ENCODE measurements at places on chromosomes 7 and 10.

DNA sequence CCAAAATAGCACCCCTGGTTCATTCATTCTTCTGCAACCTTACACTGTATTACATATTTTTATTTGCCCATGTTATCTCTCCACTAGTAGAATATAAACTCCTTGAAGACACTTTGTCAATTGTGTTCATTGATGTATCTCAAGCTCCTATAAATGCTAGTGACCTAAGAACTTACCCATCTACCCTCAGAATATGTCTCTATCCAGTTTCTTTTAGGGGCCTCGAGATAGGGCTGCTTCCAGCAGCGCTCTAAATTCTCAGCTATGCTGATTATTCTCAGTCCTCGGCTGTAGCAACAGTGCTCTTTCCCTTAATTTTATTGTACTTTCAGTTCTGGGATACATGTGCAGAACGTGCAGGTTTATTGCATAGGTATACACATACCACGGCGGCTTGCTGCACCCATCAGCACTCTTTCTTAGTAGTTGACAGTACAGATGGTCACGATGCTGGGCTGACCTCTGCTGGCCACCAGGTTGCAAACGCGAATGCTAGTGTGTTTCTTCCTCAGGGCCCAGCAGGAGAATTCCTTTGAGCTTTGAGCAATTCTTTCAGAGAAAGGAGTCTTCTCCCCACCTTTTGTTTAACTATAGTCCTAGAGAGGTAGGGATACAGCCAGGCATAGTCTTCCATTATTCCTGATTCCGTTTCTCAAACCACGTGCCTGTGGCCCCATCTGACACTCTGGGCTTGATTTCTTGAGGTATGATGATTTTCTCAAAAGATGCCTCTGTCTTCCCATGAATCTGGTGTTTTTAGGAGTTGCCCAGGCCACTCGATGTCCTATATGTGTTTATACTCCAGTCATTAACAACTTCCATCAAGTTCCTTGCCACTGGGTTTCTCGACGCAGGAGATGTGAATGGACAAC lies 49.1 kb upstream of the CDC14C start:
- DNase-seq: no peak

DNA sequence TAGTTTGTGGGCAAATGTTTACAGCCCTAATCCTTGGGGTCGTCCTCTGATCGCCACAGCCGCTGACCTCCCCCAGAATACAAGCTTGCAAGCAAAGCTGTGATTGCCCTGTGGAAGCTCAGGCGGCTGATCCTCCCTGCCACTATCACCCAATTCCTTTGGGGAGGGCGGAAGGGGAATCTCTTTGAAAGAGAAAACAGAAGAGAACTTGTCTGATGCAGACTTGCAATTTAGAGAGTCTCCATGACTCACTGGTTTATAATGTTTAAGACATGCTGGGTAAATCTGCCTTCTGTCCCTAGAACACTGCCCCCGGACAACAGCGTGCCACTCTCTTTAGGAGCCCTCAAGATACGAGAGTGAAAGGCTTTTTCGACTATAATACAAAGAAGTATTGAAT lies 75.5 kb downstream of the NRP1 start:
- no peak for DNase-seq

DNA sequence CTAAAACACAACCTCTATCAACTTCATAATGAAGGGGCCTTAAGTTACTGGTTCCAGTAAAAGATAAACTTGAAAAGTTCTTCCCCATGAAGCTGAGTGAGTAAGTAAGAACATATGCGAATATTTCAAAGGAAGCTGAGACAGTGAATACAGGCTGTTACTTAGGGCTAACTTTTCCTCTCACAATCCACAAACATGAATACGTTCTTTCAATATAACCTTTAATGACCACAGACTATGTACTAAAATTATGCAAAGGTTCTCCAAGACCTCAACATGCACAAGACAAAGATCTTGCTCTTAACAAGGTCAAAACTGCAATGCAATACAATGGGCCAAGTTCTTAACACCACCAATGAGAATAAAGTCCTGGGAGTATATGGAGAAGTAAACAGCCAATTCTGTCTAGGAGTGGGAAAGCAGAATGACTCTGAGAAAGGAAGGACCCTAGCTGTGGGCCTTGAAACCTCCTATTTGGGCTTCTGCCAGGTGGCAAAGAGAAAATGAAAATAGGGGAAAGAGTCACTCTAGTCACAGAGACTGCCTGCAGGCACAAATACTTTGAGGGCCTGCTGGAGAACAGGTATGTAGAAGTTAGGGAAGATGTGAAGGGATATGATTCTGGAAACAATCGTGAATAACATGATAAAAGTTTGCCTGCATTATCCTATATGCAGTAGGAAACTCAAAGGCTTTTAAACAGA lies 43.7 kb downstream of the OSBPL3 start:
- DNase-seq: no peak

DNA sequence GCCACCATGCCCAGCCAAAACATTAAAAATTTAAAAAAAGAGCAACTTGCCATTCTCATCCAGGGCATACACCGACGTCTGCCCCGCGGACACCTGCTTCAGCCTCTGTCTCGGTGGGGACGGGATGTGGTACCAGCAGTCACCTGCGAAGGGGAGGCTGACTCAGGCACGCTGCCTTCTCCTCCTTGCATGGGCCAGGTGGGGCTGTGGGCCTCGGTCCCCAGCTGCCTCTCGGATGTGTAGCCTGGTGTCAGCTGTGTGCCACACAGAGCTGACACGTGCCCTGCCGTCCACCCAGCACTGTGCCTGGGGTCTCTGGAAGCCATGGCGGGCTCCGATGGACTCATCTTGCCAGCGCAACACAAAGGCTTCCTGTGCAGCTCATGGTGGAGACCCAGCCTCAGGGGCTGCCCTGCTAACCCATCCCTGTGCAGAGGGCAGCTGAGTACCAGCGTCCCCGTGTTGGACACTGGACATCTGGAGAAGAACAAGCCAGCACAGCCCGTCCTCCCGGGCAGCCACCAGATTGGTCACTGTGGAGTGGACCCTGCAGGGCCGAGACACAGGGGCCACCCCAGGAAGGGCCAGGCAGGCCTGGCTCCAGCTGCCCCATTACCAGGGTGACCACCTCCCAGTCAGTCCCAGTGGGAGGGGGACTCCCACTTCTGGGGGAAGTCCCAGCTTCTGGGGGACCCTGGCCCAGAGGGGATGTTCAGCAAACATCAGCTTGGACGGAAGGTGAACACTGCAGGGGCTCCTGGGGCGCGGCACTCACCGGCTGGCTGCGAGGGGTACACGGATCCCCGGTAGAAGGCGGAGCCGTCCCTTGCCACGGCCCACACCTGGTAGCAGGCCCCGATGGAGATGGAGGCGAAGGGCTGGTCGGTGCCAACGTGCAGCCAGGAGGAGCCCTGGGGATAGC lies 10.6 kb downstream of the BHLHA15 start:
- no peak for DNase-seq

GRCh38 chr7:32941681-32942414 lies 15.4 kb upstream of the FKBP9 start:
- DNase-seq: no peak

DNA sequence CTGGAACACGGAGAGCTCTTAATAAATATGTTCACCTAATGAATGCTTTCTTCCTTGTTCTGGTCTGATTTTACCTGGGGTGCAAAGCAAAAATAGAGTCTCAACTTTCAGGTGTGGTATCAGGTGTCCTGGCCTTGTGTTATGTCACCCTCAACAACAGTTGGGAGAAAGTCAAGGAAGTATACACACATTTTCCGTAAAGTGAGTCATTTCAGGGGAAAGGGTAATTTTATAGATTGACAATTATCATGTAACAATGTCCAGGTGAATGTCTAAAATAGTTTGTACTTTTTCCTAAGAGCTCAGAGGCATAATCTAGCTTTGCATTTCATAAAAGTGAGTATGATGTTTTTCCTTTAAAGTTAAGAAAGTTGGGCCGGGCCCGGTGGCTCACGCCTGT lies 287.4 kb downstream of the SKIDA1 start:
- DNase-seq: no peak

- DNase-seq: no peak
Observed at GRCh38 chr10:82208726-82209125, 333.7 kb downstream of the NRG3 start.

DNA sequence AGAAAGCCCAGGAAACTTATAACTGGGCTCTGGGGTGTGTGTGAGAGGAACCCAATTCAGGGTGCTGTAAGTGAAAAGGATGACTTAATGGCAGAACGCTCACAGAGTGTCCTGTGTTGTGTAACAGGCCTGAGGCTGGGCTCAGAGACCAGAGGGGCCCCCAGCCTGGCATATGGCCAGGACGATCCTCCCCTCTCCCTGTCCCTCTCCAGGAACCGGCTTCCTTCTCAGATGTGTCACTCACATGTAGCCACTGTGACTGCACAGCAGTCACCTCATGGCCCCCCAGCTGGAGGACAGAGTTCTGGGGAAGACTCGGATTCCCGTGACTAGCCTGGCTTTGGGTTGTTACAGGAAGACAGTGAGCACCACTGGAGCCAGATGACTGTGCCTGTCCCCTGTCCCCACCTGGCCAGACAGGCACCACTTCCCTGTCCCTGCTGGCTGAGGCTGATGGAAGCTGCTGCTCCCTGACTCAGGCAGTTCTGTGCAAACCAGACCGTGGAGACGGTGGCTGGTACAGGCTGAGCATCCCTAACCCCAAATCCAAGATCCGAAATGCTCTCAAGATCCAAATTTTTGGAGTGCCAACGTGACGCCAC lies 220.5 kb downstream of the MLLT10 start:
- DNase-seq: no peak

GRCh38 chr7:46558482-46559193 lies 637.6 kb upstream of the IGFBP3 start:
- DNase-seq: no peak

- no peak for DNase-seq
Observed at GRCh38 chr7:50853311-50853710, 70.6 kb upstream of the GRB10 start.

DNA sequence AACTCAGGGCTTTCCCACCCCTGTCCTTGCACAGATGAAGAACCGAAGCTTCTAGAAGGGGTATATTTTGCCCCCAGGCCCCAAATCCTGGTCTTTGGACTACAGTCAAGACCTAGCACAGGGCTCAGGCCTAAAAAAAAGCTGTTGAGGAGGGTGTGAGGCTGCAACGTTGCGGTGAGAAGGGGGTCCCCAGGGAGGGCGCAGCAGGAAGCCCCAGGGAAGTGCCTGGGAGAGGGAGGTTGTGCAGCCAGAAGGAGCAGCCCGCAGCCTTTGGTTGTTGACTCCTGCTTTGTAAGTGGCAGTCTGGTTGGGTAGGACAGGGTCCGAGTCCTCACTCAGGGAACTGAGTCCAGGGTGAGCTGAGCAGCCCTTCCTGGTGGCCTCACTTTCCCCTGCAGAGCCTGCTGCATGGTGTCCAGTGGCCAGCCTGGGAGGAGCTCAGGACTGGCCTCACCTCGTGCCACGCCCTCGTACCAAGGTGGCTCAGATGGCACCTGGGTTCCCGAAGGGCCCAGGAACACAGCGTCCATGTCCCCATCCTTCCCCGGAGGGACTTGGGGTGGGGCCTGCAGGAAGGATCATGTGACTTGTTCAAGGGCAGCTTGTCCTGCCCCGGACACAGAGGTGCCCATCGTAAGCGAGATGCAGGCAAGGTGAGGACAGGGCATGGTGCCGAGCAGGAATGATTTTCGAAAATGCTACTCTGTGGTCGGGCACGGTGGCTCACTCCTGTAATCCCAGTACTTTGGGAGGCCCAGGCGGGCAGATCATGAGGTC lies 166.4 kb upstream of the TNRC18 start:
- DNase-seq: no peak

DNA sequence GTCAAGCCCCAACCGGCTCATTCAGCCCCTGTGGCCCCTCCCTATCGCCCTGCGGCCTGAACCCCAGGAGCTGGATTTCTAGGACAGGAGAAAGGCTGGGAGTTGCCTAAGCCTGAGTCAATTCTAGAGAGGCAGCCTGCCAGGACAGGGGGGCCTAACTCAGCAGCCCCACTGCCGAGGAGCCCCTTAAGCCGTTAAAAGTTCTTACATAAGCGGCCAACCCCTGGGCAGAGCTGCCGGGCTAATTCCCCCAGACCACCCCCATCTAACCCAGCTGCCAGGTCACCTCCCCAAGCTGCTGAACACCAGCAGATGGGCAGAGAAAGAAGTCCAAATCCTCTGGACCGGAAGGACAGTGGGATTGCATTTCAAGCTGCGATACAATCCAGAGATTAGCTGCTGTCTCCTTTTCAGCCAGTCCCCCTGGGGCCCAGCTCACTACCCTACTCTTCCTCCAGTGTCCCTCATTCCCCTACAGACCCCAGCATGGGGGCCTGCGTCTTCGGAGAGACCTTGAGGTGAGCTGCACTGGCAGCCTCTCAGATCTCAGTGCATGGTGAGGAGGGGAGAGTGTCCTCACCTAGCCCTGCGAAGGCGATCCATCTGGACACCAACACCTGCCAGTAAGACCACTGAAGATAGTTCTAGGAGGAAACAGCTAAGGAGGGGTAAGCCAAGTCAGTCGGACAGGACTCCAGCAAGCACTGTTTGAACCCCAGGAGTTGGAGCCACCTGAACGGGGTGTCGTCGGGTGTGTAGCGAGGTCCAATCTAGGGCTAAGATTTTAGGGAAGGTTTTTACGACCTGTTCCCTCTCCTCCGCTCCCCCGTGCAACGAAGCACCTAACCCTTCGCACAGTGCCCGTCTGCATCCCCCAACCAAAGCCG lies 830 bp downstream of the IMPDH1 start:
- no peak for DNase-seq

DNA sequence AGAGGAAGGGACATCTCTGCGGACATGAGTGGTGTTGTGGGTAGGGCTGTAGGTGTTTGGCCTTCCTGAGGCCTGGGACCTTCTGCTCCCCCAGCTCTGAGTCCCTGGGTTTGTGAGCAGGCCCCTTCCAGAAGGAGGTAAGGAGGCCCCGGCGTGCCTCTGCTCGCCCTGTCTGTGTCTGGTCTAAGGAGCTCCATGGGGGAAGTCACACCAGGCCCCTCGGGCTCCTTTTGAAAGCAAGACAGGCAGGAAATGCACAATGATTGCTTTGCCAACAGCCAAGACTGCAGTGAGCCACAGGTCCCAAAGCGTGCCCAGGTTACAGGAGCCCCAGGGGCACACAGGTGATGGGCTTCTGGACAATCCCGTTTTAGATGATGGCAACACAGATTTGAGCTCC lies 89.5 kb downstream of the FAM53B start:
- DNase-seq: no peak

- no peak for DNase-seq
Observed at GRCh38 chr7:45242698-45243097, 85.1 kb downstream of the RAMP3 start.

GRCh38 chr7:134465491-134465890 lies 6.6 kb upstream of the AKR1B1 start:
- DNase-seq: no peak

Measured in CD4-positive, alpha-beta T cell treated with Interleukin-4 for 1 hour (primary cell).